ENCODE measurements at places on chromosomes 4 and X.

GRCh38 chr4:7842384-7843279 lies 97.0 kb downstream of the AFAP1 start:
- no peak for DNase-seq

- DNase-seq = no peak
These were observed 1664.3 kb downstream of the C4orf33 start for GRCh38 chr4:130760246-130760645.

GRCh38 chr4:11152684-11153083 lies 276.0 kb downstream of the HS3ST1 start:
- DNase-seq = no peak

DNA sequence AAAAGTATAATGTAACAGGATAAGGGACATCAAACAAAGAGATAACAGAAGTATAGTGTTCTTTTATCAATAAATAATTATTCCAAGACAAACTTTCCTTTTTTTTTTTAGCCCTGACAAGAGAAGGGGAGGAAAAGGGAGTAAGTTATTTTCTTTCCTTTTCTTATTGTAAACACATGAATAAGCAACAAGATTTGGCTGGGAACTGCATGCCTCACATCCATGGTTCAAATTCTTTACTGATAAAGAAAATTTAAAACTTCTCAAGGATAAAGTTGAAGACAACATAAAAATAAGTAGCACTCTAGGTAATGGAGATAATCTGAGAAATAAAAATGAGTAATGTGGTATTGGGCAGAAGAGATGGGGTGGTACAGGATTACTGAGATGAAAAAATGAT lies 71.6 kb downstream of the NEK1 start:
- no peak for DNase-seq

- DNase-seq = no peak
These were observed 30.2 kb downstream of the RBBP7 start for GRCh38 chrX:16839852-16840460.

- no peak for DNase-seq
These were observed 1112.1 kb upstream of the PRKX start for GRCh38 chrX:4825550-4825949.

All from SHP77 (cell line).